ENCODE measurements at places on chromosomes 1 and 21. TPM values are rescaled to one million over a fixed set of nuclear protein-coding genes. Genes with fewer than 3 reads are reported as not detected.

The BCL2L15 gene
- total RNA-seq, result 0.36 TPM

The REN gene
- total RNA-seq, result not detected

The DNAJC28 gene
- total RNA-seq, result 1.00 TPM

The APOBEC4 gene
- total RNA-seq, result not detected

The SELENBP1 gene
- total RNA-seq, result 62.5 TPM

The PRAMEF4 gene
- not detected for total RNA-seq

The GBP5 gene
- 0.34 TPM for total RNA-seq

The NBL1 gene
- total RNA-seq, result 25.8 TPM

The TAS1R2 gene
- total RNA-seq, result not detected

The RAB7B gene
- 11.0 TPM for total RNA-seq

The RAVER2 gene
- total RNA-seq, result 11.7 TPM

The SLC44A3 gene
- 1.7 TPM for total RNA-seq

The CRNN gene
- total RNA-seq, result not detected

The MRPS21 gene
- total RNA-seq, result 31.7 TPM

The S100A2 gene
- 0.34 TPM for total RNA-seq

The FCRL2 gene
- not detected for total RNA-seq

The SPATA1 gene
- not detected for total RNA-seq

The MLLT11 gene
- total RNA-seq, result 3.2 TPM

The SPATA46 gene
- total RNA-seq, result not detected

The AGBL4 gene
- total RNA-seq, result 0.31 TPM

The UMODL1 gene
- total RNA-seq, result not detected

The PRKAB2 gene
- 9.7 TPM for total RNA-seq

The UBR4 gene
- total RNA-seq, result 124 TPM

The SPRR4 gene
- total RNA-seq, result not detected

The CAPZB gene
- total RNA-seq, result 135 TPM

The DHRS3 gene
- total RNA-seq, result 9.0 TPM

The RHCE gene
- 0.34 TPM for total RNA-seq

The CHD5 gene
- under 0.01 TPM for total RNA-seq

The FCRL1 gene
- total RNA-seq, result not detected

The CRP gene
- total RNA-seq, result not detected

All from melanocyte of skin (primary cell).